ENCODE measurements at places on chromosomes 7 and 10. TPM values are rescaled to one million over a fixed set of nuclear protein-coding genes. Genes with fewer than 3 reads are reported as not detected.

DNA sequence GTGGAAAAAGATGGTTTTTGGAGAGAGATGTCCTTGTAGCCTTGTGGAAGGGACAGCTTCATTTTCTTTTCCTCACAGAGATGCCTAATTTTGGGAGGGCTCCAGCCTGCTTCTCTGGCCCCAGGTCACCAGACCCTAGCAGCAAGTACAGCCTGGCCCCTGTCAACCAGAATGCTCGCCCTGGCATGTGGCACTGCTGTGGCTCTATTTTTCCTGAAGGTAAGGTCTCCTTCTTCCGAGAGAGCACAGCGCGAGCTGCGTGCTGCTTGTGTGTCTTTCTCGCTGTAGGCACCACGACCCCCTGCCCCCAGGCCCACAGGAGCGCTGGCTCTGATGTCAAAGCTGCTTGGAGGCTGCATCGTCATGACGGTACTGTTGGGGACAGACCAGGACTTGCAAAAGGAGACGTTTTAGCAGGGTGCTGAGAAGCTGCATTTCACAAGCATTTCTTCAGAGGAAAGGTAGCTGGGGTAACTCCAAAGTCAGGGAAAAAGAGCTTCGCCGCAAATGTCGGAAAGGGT is 58.7 kb downstream of the CLEC2L start:
- no peak for DNase-seq

DNA sequence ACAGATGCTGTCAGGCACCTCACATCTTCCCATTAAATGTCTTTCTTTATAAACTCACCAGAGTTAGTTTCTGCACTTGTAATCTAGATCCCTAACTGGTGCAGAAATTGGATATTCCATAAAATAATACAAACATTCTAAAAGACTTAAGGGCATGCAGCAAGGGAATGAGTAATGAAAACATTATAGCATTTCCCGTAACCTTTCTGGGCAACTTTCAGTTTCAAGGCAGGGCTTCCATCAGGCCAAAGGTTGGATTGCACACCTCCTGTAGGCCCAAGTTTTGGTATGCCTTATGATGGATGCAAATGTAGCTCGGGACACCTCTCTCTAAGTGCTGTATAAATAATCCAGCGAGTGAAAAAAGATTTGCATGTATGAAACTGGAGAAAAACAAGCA is 129.9 kb upstream of the LYZL2 start:
- DNase-seq: no peak

DNA sequence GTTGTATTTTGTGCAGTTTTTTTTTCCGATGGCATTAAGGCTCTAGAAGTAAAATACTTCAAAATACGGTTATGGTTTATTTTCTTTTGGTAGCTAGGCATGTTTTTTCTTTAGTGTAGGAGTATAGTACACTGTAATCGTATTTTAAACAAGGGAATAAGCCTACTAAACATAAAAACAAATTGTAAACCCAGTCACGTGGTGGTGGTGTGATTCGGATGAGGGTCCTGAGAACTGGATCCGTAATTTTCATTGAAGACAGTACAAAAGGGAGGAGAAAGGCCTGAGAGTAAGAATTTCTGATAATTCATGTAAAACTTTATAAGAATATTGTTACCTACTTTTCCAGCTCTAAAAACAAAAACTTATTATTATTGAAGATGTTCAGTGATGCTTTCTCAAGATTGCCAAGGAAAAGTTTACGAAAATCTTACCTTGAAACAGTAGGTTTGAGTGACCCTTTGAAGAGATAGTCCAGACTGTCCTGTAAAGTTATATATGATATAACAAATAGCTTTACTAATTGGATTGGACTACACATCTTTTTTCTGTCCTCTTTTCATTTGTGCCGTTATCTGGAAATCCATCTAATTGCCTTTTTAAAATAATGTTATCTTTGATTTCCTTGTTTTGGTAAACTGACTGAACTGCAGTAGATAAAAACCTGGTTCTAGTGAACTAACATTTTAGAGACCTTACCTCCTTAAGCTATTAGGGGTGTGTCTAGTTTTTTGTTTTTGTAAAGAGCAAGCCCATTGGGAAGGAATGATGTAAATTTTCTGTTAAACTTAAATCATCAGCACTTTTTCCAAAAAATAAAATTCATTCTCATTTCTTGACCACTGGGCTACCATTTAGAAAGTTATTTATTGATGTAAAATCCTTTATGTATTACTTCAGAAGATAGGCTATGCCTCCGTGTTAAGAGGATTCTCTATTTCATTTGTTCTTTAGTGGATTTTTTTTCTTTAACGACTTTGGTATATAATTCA is 1.0 kb upstream of the PBLD start:
- no peak for DNase-seq

DNA sequence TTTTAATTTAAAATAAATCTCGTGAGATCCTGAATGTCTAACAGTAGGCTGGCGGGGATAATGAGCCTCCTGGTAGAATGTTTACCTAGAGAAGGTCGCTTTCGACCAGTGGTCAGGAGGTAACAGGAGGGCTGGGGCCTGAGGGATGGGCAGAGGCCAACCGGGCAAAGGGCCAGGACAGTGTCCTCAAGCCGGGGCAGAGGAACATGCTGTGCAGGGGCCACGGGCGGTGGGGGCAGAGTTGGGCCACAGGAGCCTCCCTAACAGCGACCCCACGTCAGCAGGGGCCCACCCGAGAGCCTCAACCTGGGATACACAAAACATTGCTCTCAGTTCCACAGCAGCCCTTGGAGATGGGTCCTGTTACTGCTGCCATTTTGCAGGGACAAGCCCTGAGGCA is 14.5 kb downstream of the CFAP46 start:
- no peak for DNase-seq

GRCh38 chr10:12459762-12460161 is 110.4 kb downstream of the CAMK1D start:
- no peak for DNase-seq

DNA sequence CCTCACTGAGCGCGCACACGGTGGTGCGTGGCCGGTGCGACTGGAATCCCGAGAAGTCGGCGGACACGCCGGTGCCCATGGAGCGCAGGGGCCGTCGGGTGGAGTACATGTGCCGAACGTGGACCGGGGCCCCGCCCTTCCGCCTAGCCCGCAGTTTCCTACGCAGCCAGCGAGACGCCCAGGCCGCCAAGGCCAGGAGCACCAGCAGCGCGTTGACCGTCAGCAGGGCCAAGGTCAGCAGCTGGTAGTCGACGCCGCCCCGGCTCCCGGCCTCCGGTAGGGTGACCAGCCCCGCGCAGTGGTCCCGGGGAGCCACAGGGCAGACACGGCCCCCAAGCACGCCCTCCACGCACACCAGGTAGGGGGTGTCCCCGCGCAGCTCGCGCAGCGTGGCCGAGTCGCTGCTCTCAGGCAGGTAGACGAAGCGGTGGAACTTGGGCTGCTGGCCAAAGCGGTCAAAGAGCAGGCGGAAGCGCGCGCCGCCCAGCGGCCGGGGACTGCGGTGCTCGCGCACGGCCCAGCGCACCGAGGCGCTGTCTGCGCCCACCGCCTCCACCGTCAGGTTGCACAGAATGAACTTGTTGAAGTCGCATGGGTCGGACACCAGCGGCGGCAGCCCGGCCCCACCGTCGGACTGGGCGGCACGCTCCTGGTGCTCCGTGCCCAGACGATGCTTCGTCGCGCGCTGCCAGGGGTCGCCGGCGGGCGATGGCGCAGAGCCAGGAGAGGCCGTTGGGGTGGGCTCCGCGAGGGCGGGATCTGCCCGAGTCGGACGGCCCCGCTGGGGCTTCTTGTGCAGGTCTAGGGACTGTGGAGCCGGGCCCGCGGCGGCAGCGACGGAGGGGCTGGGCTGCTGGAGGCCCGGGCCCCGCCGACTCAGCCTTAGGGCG is 2.2 kb downstream of the TRIL start:
- DNase-seq: peak; percentile 90

- DNase-seq: no peak
These were observed 13.8 kb downstream of the DAGLB start for GRCh38 chr7:6433784-6434615.

DNA sequence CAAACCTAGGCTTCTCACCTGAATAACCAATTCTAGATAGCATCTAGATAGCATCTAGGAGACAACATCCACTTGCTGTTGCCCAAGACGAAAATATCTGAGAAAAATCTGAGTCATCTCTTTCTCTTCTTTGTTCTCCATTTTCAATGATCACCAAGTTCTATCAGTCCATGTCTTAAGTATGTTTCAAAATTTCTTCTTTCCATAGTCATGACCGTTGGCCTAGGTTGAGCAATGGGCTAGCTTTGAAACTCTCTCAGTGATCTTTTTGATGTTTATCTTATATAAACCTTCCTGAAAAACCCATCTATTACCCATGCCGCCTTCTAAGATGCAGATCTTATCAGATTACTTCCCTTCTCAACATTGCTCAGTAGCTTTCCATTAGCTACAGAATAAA is 23.4 kb upstream of the CASD1 start:
- DNase-seq: no peak

- DNase-seq: no peak
These were observed 123.2 kb upstream of the CACNA2D1 start for GRCh38 chr7:82566752-82567151.

GRCh38 chr7:27804139-27804538 is 64.2 kb downstream of the TAX1BP1 start:
- DNase-seq: no peak

GRCh38 chr7:44333911-44334733 is 8.7 kb upstream of the CAMK2B start:
- peak; percentile 90 for DNase-seq

DNA sequence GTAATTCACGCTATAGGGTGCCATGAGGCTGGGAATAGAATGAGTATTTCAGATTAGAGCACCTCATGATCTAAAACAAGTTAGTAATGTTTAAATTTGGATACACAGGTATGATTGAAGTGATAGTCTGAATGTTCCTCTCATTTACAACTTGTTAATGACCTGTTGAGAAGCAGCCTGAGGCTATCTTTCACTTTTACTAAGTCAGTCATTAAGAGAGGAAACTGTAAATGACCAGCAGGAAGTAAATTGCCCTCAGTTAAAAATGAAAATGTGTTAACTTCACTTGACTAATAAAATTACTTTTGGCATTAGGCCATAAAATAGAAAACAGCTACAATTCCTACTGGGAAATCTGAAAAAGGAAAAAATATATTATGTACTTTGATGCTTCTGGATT is 1042.0 kb downstream of the DNAJB9 start:
- no peak for DNase-seq

GRCh38 chr10:61628875-61629513 is 33.7 kb upstream of the CABCOCO1 start:
- DNase-seq: no peak

DNA sequence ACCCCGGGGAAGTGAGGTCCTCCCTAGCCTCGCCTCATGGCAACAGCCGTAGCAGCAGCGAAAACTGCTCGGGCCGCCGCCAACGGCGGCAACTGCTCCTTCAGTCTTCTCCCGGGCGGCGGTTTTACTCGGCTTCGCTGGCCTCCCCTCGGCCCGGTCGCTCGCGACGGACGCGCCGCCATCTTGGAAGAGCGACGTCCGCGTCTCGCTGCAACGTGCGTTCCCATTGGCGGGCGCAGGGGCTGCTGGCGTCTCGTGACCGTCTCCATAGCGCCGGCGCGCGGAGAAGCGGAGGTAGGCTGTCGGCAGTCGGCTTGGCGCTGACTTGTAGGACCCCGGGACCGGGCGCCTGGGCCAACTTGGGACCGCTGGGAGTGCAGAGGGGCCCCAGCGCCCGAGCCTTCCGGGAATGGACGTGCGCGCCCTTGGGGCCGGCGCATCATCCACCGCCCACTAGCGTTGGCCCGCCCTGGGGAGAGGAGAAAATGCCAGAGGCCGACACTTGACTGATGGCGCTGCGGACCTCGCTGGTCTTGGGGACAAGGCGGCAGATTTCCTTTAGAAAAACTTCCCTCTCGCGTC is at the start of gene SNX13:
SNX13 (minus strand) TSS at position 193 of the 582 bp plus-strand sequence. CDS start 199 bp downstream, outside the sequence.
- peak; percentile 97 for DNase-seq

DNA sequence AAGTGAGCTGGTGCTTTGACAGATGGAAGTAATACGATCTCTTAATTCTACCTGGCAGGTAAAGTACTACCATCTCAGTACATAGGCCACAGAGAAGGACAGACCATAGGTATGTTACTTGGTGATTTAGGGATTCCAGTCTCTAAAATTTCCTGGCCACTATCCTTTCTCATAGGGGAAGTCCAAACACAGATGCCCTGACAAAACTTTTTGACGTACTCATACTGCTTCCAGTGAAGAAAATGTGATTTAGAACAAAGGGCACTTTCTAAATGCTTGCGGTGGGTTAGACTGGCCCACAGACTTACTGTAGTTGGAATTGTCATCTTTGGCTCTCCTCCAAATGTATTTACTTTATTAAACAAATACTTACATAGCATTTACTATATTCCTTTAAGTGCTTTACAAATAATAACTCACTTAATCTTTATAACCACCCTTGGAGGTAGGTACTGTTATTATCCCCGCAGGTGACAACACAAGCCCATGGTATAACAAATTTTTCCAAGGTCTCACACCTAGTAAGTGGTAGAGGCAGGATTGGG is 3.0 kb downstream of the PI4K2A start:
- DNase-seq: no peak

GRCh38 chr10:8531116-8531515 is 476.6 kb downstream of the GATA3 start:
- no peak for DNase-seq

DNA sequence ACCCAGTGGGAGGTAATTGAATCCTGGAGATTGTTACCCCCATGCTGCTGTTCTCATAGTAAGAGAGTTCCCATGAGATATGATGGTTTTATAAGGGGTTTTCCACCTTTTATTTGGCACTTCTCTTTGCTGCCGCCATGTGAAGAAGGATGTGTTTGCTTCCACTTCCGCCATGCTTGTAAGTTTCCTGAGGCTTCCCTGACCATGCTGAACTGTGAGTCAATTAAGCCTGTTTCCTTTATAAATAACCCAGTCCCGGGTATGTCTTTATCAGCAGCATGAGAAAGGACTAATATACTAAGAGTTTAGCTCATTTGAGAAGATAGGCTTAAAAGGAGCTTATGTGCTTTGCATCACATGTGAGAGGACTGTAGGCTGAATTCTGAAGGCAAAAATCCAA is 29.3 kb downstream of the TMEM248 start:
- DNase-seq: no peak

GRCh38 chr10:50508315-50509051 is 115.3 kb downstream of the SGMS1 start:
- no peak for DNase-seq

GRCh38 chr10:88652616-88653015 is 11.6 kb upstream of the LIPF start:
- no peak for DNase-seq

- DNase-seq: no peak
These were observed 108.5 kb downstream of the FAM107B start for GRCh38 chr10:14665865-14666857.

GRCh38 chr7:43244784-43245183 is 132.3 kb downstream of the HECW1 start:
- no peak for DNase-seq

PPP1R17 gene
- total RNA-seq: not detected

DIP2C gene
- 38.6 TPM for total RNA-seq

STEAP4 gene
- total RNA-seq: 72.4 TPM

SLC25A13 gene
- 8.6 TPM for total RNA-seq

STOX1 gene
- total RNA-seq: 9.1 TPM

SLC13A1 gene
- 0.11 TPM for total RNA-seq

PRRT4 gene
- not detected for total RNA-seq

ENKUR gene
- total RNA-seq: not detected

LEP gene
- total RNA-seq: not detected

SNX8 gene
- total RNA-seq: 9.9 TPM

EPDR1 gene
- 35.2 TPM for total RNA-seq

All from esophagus muscularis mucosa (tissue), 4 donors.